ENCODE measurements at places on chromosomes 5 and 9.

DNA sequence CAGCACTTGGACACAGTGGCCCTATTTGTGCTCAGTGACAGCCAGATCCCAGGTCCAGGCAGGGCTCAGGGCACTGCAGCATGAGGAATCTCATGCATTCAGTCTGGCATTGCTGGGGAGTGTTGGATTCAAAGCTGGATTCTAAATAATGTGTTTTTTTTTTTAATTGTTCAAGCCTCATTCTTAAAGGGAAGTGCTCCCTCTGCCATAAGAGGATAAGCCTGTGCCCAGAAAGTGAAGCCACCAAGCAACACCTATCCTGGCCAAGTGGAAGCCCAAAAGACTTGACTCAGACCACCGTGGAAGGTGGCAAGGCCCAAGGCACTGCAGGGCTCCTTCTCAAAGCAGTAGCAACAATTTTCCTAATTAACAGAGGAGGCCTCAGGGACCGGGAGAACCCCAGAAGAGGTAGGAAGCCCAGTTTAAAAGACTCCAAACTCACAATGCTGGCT lies 135.6 kb downstream of the ACTL7B start:
- no peak for DNase-seq

DNA sequence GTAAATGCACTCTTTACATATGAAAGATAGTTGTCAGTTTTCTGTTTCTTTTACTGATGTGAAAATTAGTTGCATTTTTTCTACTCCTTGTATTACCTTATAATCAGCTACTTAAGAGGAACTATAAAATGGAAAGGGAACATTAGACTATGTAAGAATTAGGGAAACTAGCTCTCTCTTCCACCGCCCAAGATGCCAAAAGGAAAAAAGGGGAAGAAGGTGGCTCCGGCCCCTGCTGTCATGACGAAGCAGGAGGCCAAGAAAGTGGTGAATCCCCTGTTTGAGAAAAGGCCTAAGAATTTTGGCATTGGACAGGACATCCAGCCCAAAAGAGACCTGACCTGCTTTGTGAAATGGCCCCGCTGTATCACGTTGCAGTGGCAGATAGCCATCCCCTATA lies 15.2 kb upstream of the HOMER1 start:
- no peak for DNase-seq

DNA sequence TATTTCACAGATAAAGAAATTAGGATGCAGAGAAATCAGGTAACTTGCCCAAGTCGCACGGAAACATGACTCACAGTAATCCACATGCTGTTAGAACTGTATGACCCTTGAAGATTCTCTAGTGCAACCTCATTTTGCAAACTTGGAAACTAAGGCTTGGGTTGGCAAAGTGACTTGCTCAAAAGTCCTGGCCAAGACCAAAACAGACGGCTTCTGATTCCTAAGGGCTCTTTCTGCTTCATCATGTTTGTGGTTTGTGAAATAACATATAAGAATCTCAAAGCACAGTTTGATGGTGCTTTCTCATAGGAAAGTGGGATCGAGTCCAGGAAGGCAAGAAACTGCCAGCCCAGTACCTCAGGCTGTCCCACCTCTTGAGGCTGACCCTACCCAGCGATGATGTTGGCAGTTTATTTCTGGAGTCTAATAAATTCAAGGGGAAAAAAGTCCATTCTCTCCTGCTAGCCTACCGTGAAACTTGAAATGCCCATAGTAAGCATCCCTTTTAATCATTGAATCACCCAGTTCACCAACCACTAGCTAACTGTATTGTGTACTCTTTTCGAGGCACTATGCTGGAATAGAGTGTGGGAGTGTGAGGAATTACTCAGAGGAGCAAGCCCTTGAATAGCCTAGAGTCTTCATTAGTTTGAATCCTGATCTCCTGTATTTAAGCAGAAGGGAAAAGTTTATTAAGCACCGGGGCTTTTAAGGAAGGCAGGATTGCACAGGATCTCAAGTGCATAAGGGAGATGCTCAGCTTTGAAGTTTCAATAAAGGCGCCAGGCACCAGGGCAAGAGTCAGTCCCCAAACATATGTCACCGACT lies 14.1 kb downstream of the CAPSL start:
- no peak for DNase-seq

DNA sequence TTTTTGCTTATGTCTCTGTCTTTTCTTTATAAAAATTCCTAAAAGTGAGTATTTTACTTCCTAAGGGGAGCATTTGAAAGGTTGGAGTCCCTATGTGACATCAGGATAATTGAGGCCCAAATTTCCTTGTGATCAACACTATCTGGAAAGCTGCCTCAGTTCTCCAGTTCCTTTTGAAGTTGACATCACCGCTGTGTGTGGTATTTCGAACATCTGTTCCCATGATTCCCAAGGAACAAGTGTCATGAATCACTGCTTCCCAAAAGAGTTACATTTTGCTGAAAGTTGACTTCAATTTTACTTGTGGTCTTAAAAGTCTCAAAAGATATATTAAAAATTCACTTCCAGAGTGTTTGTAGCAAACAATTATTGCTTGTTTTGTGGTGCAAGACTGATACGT lies 452.1 kb upstream of the RGMB start:
- no peak for DNase-seq

- no peak for DNase-seq
Observed at GRCh38 chr5:5326115-5326758, 96.2 kb upstream of the ICE1 start.

- DNase-seq: no peak
Observed at GRCh38 chr5:135266303-135266635, 132.8 kb downstream of the MACROH2A1 start.

GRCh38 chr9:126980231-126980630 lies 65.6 kb downstream of the RALGPS1 start:
- DNase-seq: no peak

DNA sequence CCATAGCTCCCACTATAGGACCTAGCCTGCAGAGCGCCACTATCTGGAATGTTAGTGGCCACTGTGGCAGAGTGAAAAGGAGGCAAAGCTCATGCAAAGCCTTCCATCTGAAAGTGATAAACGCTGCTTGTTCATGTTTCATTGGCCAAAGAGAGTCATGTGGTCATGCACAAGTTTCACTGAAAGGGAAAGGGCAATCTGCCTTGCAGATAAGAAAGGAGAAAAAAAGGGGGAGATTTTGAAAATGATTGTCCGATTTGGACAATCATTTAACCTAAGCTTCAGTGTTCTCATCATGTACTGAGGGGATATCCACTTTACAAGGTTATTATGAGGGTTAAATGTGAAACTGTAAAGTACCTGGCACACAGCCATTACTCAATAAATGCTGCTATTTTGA lies 9.0 kb upstream of the MOB3B start:
- DNase-seq: no peak

DNA sequence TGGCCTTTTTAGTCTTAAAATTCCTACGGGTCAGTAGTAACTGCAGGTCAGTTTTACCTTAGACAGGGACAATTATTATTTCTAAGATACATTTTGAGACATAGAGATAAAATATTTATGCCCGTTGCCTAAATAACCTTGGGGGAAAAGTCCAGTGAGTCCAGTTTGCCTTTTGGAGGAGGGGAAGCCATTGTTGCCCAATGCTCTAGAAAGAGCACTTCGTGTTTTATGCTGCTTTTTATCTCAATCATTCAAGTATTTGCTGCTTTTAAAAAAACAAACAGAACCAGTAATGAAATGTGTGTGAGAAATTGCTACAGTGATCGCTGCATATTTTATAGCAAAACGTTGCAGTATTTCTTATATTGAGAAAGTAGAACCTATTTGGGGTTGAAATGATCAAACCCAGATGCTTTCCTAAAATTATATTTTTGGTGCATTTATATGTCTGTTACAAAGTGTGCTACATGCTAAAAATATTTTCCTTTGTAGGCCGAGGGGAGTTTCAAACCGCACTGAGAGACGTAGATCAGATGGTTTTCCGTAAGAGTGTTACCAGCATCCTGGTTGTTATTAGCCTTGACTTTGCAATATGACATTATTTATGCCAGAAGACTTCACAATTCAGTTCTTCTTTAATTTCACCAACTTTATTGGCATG lies 266.8 kb downstream of the AOPEP start:
- DNase-seq: no peak

- no peak for DNase-seq
Observed at GRCh38 chr9:126155756-126156664, 170.6 kb upstream of the MVB12B start.

- DNase-seq: no peak
Observed at GRCh38 chr9:22693156-22693555, 246.5 kb downstream of the DMRTA1 start.

- DNase-seq: no peak
Observed at GRCh38 chr5:168346417-168346816, 55.0 kb downstream of the WWC1 start.

- no peak for DNase-seq
Observed at GRCh38 chr9:68500457-68501381, 40.0 kb downstream of the TMEM252 start.

DNA sequence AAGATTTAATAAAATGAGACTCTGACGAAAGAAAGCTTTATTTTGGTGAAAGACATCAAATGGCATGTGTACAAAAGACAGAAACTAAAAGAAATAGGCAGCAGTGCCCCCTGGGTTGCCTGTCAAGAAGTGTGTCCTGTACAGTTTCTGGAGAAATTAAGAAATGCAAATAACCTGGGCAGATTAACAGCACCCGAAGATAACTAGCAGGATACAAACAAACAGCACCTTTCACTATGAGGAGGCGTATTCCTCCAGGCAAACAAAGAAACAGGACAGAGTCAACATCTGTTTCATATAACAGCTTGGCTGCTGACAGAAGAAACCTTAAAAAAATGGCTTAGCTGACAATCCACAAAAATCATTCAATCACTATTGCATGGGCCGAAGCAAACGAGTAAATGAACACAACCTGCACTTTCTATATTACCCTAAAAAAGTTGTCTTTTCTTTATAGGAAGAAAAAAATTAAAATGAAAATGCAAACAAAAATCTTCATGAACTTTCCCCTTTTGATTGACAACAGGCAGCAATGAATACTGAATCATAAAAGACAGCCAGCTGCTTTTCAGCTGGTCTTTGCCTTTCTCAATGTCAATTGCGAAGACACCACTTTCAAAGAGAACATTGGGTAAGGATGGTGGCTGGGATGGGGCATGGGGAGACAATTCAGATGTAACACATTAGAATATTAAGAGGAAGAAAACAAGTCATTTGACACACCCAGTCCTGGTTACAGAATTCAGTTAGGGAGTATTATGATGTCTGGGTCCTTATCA lies 162.1 kb downstream of the ARL15 start:
- peak; percentile 15 for DNase-seq

DNA sequence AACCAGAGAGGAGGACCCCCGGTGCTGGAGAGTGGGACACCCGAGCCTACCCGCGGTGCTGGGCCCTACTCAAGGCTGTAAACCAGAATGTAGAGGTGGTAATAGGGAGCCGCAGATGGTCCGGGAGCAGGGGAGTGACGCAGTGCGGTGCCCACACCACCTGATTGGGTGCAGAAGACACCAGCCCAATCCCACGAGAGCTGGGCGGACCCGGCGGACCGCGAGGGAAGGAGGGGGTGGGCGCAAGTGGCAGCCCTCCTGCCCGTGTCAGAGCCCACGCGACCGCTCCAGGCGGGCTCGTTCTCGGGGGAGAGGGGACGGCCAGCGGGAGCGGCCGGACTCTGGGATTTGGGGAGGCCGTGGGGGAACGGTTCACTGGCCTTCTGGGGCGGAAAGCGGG lies 71.2 kb downstream of the C9orf50 start:
- peak; percentile 87 for DNase-seq

- DNase-seq: no peak
Observed at GRCh38 chr5:142441616-142442015, 116.8 kb upstream of the SPRY4 start.

DNA sequence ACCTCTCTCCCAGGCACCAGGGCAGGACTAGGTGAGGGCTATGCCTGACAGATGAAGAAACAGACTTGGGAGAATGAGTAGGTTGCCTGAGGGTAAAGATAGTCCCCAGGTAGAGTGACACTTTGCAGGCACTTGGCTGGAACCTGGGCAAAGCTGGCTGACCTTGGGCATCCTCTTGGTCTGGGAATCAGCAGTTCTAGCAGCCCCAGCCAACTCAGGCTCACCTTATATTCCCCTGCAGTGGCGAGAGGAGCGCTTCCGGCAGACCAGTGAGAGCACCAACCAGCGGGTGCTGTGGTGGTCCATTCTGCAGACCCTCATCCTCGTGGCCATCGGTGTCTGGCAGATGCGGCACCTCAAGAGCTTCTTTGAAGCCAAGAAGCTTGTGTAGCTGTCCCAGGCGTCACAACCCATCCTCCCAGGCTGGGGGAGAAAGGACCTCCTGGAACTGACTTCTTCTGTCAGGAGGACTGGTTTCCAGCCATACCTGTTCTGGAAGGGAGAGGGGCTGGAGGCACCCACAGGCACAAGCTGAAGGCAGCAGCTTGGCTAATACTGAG lies 3.1 kb downstream of the TMED9 start:
- DNase-seq: no peak

GRCh38 chr9:124329206-124329792 lies 71.5 kb downstream of the NEK6 start:
- DNase-seq: no peak

GRCh38 chr9:116873491-116873890 lies 186.4 kb downstream of the TRIM32 start:
- DNase-seq: no peak

DNA sequence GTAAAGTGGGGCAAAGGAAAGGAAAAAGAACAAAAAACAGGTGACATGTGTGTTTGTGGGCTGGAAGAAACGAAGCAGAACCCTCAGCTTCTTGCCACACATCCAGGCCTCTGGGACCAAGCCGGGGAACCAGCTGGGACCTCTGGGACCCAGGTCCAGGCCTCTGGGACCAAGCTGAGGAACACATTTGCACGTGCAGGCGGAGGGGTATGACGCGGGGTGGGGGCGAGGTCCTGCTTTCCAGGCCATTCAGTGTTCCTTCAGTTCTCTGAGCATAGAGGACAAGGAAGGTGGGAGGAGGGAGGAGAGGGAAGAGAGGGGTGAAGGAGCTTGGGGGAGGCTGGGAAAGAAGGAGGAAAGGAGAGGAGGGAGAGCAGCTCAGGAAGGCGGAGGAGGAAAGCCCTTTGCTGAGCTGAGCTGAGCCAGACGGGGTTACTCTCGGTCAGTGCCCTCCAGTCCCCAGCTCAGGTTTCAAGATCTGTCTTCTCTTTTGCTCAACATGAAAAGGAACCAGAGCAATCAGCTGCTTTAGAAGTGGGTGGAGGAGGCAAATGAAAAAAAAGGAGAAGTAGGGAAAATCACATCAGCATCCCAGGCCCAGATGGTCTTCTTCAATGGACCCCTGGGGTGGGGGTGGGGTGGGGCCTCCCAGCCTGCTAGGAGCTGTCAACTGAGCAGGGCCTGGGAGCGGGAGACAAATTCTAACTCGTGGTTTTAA lies 59.1 kb downstream of the ABCA1 start:
- DNase-seq: peak; percentile 37

GRCh38 chr9:113920872-113921271 lies 44.8 kb downstream of the ZNF618 start:
- DNase-seq: no peak
